ENCODE measurements at places on chromosomes 16 and 17.

DNA sequence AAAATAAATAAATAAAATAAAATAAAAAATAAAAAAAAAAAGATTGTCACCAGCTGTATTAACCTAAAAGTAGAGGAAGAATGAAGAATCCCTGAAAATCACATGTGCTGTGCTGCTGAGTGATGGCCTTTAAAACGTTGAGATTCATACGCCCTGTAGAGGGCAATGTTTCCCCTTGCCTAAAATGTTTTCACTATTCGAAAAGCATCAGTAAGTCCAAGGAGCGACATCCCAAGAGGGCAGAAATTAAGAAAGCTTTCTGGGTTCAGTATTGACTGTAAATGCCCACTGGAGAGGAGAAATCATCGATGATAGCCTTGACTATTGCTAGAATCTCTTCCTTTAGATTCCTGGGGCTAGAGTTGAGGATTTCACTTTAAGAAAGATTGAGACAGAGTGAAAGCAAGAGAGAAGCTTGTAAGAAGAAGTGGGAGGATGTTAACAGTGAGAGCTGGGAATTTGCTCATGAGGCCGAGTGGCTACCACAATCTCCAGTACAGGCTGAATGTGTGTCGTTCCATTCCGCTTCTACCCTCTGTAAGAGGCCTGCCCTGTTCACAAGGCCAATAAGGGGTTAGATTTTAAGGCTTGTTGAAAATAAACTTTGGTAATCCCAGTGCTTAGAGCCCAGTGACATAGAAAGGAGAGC is 170.8 kb upstream of the FAM20A start:
- no peak for DNase-seq

DNA sequence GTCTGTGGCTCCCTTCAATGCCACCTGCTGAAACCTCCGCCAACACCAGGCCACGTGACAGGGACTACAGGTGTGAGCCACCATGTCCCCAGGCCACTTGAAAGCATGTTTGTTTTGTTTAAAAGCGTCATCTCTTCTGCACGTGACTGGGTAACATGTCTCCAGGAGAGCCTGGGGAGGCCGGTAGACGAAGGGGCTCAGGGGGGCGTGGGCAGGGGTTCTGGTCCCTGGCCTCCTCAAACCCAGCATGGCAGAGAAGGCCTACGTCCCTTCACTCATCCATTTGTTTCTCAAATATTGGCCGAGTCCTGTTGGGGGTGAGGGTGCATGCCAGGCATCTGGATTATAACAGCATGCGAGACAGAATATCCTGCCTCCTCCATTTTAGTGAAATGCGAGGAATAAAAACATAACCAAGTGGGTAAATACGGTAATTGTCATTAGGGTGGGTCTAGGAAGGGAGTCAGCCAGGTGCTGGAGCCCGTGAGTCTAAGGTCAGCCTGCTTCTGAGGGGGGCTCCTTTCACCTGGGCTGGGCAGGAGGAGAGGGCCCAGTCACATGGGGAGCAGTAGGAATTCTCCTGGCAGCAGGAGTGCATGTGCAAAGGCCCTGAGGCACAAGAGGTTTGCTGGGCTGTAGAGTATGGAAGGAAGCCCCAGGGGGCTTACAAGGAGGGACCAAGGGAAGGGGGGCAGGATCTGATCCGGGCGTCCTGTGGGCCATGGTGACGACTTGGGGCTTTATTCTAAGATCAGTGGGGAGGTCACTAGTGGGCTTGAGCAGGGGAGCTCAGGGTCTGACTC is 26.8 kb upstream of the CIBAR2 start:
- no peak for DNase-seq

GRCh38 chr17:40464392-40464855 is 21.2 kb downstream of the IGFBP4 start:
- no peak for DNase-seq

GRCh38 chr16:23554536-23554935 is 2.6 kb downstream of the EARS2 start:
- DNase-seq = no peak

- no peak for DNase-seq
These were observed 898 bp downstream of the SNAI3 start for GRCh38 chr16:88685156-88686061.

DNA sequence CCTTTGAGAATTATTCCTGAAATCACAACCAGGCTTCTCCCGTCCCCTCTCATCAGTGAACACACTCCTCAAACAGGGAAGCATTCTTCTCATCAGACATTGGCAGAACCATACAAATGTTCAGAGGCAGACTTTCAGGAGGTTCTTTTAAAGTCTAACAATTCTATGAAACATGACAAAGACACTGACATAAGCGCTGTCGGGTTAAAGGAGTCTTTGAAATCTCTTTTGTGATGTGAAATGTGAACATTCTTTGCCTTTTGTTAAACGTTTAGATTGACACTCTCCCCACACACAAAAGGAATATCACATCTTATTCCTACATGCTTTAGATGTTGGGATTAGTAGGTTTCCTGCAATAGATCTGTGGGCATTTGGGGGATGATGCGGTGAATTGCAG is 63.9 kb downstream of the NETO2 start:
- DNase-seq = no peak

DNA sequence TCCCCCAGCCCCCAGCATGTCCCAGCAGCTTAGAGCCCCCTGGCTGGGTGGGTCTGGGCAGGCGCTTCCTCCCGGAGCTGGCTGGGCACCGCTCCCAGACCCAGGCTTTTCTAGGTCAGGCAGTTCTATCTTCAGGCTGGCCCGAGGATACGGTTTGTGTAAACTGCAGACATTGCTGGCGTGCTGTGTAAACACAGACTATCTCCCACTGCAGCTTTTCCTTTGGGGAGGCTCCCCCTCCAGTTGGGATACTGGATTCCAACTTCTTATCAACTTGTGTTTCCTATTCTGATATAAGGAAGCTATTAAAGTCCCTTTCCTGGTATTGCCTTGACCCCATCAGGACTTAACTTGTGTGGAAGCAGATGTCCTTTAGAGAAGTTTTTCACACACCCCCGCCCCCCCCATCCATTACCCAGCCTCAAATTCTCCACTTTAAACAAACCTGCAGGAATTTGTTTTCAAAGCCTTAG is 18.3 kb upstream of the GNA13 start:
- no peak for DNase-seq

- no peak for DNase-seq
These were observed 5.0 kb downstream of the CCL11 start for GRCh38 chr17:34290586-34290985.

DNA sequence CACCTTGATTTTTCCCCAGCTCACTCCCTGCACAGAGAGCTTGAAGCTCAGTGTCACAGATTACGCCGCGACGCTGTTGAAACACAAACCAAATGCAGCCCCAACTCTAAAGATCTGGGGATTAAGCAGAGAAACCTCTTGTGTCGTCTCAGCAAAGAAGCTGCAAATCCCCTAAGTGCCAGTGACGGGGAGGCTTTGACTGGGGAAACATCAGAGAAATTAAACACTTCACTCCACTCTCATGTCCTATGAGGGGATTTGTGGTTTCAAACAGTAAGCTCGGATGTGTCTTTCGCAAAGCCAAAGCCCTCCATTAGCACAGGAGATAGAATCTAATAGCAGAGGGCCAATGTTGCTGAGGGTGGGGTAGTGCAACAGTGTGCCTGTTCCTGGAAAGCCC is 233.7 kb downstream of the HS3ST4 start:
- no peak for DNase-seq

DNA sequence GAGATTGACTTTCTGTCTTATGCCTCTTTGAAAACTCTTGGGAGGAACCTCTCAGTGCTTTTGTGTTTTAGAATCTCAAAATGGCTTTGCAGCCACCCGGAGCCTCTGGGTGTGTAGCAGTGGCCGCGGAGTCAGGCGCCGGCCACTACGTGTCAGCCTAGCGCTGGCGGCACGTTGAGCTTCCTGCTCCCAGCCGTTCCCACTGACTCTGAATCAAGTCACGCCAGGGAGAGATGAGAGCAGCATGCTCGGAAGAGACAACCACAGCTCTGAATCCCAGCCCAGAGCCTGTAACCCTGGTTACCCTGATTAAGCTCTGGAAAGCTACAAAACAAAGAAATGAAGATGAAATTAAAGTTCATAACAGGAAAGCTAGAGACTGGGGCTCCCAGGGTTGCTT is 97.4 kb upstream of the CACNG5 start:
- DNase-seq = no peak

- DNase-seq = no peak
These were observed 1.2 kb downstream of the SRRM2 start for GRCh38 chr16:2753733-2754020.

All from esophagus muscularis mucosa (tissue), 4 donors.